ENCODE measurements at places on chromosomes 1 and 21.

GRCh38 chr1:42259059-42259738 lies 75.8 kb downstream of the FOXJ3 start:
- DNase-seq = no peak

DNA sequence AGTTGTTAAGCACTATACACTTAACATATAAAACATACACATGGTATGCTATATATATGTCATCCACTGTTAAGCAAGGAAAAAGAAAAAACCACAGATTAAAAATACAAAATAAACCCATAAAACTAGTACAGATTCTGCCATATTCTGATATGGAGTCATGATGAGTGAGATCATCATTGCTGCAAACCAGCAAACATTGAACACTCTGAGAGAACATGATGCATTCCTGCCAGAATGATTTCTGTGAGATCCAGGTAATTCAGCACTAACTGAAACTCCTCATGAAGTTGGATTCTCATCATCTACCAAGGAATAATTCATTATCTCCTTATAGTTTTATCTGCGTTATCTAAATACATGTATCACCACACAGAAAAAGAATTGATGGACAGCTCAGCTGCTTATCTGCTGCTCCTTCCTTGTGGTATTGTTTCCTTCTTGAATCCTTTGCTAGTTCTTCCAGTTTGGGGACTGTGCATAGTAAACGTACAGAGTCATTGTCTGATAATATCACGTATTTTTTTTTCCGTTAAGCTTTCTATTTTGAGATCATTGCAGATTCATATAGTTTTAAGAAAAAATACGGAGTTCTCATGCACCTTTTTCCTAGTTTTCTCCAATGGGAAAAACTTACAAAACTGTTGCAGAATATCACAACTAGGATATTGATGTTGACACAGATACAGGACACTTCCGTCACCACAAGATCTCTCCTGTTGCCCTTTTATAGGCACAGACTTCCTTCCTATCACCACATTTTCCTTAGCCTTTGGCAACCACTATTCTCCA lies 9.3 kb downstream of the RAB4A start:
- DNase-seq = no peak

GRCh38 chr21:33374450-33375096 lies 28.6 kb upstream of the IFNGR2 start:
- DNase-seq = peak; percentile 54

DNA sequence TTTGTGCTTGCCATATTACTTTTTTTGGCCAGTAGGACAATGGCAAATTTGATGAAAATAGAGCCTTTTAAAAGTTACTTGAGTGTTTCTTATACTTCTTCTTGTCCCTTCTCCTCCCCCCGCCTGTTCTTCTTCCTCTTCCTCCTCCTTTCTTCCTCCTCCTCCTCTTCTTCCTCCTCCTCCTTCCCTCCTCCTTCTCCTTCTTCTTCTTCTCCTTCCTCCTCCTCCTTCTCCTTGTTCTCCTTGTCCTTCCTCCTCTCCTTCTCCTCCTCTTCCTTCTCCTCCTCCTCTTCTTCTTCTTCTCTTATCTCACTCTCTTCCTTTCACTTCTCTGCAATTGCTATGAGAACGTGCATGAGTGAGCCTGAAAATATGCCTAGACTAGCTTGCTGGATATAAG lies 466.2 kb upstream of the NR5A2 start:
- DNase-seq = no peak

- DNase-seq = no peak
Observed at GRCh38 chr1:176096015-176096414, 111.1 kb downstream of the COP1 start.
